ENCODE measurements at places on chromosomes 1 and 21. TPM values are rescaled to one million over a fixed set of nuclear protein-coding genes. Genes with fewer than 3 reads are reported as not detected.

DNA sequence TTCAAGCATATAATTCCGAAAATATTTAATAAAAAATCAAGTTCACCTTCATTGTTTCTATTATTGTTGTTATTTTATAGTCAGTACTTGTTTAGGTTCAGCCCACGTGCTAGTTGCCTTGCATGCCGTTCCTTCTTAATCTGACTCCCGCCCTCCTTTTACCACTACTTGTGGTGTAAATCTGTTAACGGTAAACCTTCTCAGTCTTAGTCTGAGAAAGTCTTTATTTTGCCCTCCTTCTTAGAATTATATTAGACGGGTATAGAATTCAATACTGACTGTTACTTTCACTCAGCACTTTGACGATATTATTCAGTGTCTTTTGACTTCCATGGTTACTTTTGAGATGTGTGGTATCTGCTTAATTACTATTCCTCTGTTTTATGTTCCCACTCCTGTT, 104.8 kb downstream of the RGL1 start:
- no peak for ATAC-seq

GRCh38 chr1:208850442-208850841, 606.3 kb upstream of the PLXNA2 start:
- no peak for ATAC-seq

- ATAC-seq = no peak
These were observed 99.2 kb downstream of the LAMC2 start for GRCh38 chr1:183285256-183285655.

GRCh38 chr1:47477595-47478080, 39.8 kb downstream of the FOXD2 start:
- no peak for ATAC-seq

The OR2AJ1 gene
- total RNA-seq = not detected

DNA sequence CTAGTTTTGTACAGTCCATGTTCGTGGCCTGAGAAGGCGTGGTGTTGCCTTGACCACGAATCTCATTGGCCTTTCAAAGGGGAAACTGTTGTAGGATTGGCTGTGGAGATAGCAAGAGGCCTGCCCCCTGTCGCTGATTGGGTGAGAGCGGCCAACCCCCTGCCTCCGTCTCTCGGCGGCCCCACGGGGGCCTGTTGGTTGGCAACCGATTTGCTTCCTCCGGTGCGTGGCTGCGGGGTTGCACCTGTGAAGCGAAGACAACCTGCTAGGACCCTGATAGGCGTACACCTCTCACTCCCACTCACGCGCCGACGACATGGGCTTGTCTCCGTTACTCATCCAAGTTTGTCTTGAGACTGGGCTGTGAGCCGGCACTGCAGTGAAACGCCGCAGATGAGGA, at the start of gene UBE2U:
Gene UBE2U, plus strand, starts transcription at position 204 of the 400 bp plus-strand sequence. CDS start 428 bp downstream, outside the sequence.
- no peak for ATAC-seq

- ATAC-seq = no peak
These were observed 21.2 kb downstream of the PCAT6 start for GRCh38 chr1:202831906-202832305.

DNA sequence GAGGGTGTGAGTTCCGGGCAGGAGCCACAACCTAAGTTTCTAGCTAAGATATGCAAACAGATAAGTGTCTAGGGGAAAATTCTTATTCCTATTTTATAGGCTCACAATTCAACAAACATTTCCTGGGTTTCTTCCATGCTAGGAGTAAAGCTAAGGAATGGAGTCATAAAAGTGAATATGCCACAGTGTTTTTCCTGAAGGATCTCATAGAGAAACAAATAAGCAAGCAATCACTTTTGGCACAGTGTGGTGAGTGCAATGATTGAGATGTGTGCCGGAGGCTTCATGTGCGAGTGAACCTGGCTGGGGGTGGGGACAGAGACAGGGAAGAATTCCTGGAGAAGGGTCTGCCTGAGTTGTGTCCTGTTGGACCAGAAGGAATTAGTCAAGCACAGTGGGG, 147.4 kb downstream of the TENT5C start:
- ATAC-seq = no peak

The PLA2G2C gene
- total RNA-seq = 0.81 TPM

The S100A8 gene
- total RNA-seq = 144 TPM

The AIRE gene
- not detected for total RNA-seq

- peak; percentile 50 for ATAC-seq
These were observed 15.2 kb downstream of the H6PD start for GRCh38 chr1:9249534-9250410.

DNA sequence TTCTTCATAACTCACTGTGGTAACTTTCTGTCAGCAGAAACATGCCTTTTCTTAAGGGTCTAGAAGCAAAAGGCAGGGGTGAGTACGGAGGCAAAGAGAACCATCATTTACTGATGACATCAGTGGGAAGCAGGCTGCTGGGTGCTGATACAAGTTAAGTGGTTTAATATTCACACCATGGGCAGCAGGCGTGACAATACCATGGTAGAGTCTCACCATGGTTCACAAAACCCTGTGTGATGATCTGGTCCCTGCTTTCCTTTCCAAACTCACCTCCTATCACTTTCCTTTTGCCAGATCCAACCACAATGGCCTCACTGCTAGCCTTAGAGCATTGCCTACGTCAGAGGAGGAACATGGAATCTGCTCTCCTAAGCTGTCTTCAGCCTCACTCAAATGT, 8.7 kb downstream of the MAB21L3 start:
- ATAC-seq = no peak

- no peak for ATAC-seq
These were observed 10.9 kb downstream of the EXO5 start for GRCh38 chr1:40519517-40519916.

The CACNA1S gene
- total RNA-seq = not detected

- no peak for ATAC-seq
These were observed 321.7 kb upstream of the USP25 start for GRCh38 chr21:15408089-15408488.

DNA sequence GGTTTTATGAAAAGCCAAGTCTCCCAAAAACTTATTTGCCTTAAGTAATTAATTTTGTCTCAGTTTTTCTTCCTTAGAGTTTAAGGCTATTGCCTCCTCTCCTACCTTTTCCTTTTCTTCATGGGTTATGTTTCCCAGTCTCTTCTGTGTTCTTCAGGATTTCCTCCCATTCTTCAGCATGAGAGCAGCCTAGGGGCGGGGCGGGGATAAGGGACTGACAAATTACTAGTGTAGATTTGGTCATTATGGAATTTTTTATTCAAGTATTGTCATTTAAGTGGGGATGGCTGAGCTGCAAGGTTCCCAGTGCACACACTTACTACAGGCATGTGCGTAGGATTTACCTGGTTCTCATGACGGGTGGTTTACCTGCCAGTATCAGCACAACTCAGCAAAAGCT, 35.2 kb upstream of the PIGV start:
- no peak for ATAC-seq

The C1orf74 gene
- 0.64 TPM for total RNA-seq

GRCh38 chr1:29459620-29459945, 223.3 kb downstream of the PTPRU start:
- ATAC-seq = no peak

All from gastroesophageal sphincter (tissue), 4 donors.